ENCODE measurements at places on chromosomes 11 and 22.

DNA sequence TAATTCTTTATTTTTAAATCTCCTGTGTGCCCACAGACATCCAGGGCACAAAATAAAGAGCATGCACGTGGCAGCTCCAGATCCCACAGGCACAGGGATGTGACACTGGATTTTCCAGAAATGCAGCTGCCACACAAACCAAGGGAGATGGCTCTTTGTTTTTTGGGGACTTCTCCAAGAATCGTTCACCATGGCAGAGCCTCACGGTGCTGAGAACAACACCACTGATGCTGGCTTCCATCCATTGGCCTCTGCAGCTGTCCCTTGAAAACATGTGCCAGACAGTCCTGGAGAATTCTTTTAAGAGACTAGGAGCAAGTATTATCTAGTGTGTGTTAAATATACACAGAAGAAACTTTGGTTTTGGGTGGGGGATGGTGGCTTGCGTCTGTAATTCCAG is 108.4 kb upstream of the SLC22A12 start:
- no peak for DNase-seq

GRCh38 chr11:94897330-94897768 is 76.0 kb downstream of the CWC15 start:
- no peak for DNase-seq

- DNase-seq, result peak; percentile 41
Measured at GRCh38 chr22:49344656-49345055, 483.0 kb downstream of the BRD1 start.

DNA sequence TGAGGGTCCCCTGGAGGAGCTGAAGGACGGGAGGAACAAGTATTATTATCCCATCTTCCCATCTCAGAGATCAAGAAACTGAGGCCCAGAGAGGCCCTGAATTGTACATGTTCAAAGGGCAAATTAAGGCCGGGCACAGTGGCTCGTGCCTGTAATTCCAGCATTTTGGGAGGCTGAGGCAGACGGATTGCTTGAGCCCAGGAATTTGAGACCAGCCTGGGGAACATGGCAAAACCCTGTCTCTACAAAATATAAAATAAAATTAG is 8.1 kb downstream of the PLA2G6 start:
- DNase-seq, result no peak

- no peak for DNase-seq
Measured at GRCh38 chr11:3942956-3943497, 87.6 kb downstream of the STIM1 start.

DNA sequence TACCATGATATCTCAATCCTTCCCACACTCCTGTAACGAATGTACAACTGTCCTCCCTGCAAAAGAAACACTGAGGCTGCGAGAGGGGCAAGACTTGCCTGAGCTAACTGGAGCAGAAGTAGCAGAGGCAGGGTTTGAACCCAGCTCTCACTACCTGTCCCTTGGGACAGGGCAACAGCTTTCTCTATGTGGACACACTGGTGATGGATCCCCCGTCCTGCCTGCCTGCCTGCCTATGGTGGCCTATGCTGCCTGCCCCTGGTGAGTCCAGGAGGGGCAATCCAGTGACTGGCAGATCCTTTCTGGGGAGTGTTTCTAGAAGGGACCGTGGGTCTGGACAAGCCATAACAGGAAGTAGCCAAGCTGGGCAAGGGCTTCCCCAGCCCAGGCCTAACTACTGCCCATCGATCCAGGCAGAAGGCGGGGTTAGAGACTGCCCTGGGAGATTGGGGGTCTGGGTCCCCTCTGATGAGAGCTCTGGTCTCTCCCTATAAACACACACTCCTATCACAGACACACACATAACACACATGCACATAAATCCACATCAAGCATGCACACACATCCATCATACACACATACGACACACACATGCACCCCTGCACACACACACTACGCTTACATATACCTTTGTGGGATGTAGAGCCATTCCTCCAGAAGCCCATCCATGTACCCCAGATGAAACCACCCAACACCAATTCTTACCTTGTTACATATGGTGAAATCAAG is 1.1 kb upstream of the EMID1 start:
- DNase-seq, result peak; percentile 44

DNA sequence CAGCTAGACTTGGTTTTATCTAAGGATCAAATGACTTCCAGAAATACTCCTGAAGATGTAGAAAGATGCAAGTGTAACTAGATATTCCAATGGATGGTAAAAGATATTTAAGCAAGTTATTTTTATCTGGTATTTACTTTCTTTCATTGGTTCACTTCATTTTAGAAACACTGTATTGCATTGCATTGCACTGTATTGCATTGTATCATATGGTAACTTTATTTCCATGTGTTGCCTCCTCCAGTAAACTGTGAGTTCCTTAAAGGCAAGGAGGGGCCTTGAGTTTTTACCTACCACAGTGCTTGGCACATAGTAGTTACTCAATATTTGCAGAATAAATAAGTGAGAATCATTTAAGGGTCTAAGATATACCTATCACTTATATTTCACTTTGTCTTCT is 31.8 kb upstream of the FLI1 start:
- no peak for DNase-seq

DNA sequence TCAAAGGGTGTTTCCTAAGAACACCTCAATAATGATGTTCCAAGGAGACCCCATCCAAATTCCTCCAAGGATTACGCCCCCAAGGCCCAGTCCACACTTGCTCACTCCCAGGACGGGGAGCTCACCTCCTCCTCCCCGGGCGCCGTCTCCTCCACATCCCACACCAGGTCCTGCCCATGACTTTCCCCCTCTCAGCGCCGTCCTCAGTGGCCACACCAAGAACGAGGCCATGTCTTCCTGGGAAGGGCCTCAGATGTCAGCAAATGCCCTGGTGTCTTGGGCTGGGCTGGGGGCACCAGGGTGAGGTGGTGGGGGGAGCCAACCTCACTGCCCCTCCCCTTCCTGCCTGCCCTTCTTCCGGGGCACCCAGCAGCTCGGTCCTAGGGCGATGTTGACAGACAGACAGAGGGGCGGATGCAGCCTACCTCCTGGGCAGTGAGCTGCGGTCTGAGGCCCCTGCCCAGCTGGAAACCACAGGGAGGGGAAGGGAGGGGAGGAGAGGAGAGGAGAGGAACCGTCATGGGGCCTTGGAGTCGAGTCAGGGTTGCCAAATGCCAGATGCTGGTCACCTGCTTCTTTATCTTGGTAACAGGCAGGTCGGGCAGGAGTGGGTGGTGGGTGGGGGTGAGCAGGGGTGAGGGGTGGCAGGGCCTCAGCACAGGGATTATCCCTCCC is at the start of the genes C11orf21 and TSPAN32:
TSS of gene C11orf21 (minus strand) at position 288 of the 675 bp plus-strand sequence. CDS start at position 178, 110 bp downstream.
TSS of gene TSPAN32 (plus strand) at position 383 of the 675 bp plus-strand sequence. CDS start at position 520, 137 bp downstream.
- peak; percentile 46 for DNase-seq

DNA sequence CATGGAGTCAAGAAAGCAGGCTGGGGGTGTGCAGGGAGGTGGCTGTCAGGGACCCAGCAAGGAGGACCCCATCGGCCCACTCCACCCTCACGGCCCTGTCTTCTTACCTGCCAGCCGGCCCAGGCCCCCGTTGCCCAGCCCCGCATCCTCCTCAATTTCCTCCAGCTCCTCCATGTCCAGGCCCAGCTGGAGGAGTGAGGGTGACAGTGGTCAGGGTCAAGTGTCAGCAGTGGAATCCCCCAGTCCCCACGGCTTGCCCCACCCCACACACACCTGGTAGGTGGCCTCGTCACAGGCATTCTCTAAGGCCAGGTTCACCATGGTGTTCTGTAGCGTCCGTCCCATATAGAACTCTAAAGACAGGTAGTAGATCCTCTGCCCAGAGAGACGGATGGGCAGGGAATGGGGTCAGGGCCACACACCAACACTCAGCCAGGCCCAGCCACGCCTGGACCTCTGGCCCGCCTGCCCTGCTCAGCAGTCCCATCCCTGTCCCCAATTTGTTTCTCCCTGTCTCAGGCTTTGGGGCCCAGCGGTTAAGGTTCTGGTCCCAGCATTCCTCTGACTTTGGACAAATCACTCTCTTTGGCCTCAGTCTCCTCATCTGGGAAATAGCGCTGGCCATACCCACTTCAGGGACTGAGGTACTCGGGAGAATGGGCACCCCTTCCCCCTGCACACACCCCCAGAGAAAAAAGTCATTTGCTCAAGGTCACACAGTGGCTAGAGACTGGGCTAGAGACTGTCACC is 1.3 kb downstream of the PYGM start:
- DNase-seq, result no peak

- DNase-seq, result no peak
Measured at GRCh38 chr11:64044730-64045393, 9.1 kb downstream of the FLRT1 start.

Measured in ecto neural progenitor cell (in vitro differentiated cells).